ENCODE measurements at places on chromosomes 4 and X.

- no peak for DNase-seq
Observed at GRCh38 chr4:145839151-145839550, 99.5 kb downstream of the ZNF827 start.

- DNase-seq, result no peak
Observed at GRCh38 chr4:74118600-74119338, 19.8 kb upstream of the CXCL2 start.

- DNase-seq, result no peak
Observed at GRCh38 chrX:9131066-9131465, 97.1 kb upstream of the FAM9B start.

DNA sequence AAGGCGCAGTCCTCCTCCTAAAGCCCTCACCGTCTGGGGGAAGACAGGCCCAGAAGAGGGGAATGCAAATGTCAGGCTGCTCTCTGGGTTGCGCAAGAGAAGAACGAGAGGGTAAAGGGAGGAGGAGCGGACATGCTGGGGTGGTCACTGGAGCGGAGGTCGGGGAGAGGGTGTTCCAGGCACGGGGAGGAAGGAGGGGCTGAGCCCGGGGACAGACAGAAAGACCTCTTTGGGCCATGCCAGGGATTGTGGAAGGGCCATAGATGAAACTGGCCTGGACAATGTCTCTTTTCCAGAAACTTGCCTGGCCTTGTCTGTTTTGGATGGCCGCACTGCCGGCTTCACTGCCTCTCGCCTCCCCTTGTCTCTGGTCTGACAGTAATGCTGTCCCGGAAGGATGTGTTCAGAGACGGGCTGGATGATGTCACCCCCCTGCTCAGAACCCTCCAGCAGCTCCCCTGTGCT, 121.0 kb downstream of the SORCS2 start:
- DNase-seq, result no peak

- no peak for DNase-seq
Observed at GRCh38 chr4:42654631-42655268, 2.2 kb downstream of the ATP8A1 start.

GRCh38 chr4:184479516-184479950, 5.2 kb upstream of the IRF2 start:
- DNase-seq, result no peak

GRCh38 chrX:86023811-86024210, 23.5 kb downstream of the CHM start:
- DNase-seq, result no peak

GRCh38 chrX:1609762-1610161, 5.1 kb upstream of the ASMT start:
- no peak for DNase-seq

DNA sequence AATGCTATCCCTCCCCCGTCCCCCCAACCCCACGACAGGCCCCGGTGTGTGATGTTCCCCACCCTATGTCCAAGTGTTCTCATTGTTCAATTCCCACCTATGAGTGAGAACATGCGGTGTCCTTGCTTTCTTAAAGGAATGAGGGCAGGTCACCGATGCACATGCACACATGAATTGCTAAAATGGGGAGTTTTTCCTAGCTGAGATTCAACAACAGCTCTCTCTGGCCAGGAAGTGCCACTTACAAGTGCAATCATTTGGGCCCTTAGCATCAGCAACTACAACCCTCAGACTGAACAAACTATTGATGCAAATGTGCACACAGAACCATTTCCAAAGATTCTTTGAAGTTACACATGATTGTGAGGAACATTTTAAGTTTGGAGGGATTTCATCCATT, 95.7 kb upstream of the IQCM start:
- no peak for DNase-seq

GRCh38 chr4:94814237-94814636, 56.5 kb downstream of the BMPR1B start:
- no peak for DNase-seq

GRCh38 chrX:16484338-16484737, 165.6 kb upstream of the S100G start:
- no peak for DNase-seq

- DNase-seq, result peak; percentile 82
Observed at GRCh38 chr4:6423575-6423974, 48.8 kb downstream of the PPP2R2C start.

GRCh38 chr4:178941975-178942374, 1499.7 kb upstream of the AGA start:
- DNase-seq, result no peak

DNA sequence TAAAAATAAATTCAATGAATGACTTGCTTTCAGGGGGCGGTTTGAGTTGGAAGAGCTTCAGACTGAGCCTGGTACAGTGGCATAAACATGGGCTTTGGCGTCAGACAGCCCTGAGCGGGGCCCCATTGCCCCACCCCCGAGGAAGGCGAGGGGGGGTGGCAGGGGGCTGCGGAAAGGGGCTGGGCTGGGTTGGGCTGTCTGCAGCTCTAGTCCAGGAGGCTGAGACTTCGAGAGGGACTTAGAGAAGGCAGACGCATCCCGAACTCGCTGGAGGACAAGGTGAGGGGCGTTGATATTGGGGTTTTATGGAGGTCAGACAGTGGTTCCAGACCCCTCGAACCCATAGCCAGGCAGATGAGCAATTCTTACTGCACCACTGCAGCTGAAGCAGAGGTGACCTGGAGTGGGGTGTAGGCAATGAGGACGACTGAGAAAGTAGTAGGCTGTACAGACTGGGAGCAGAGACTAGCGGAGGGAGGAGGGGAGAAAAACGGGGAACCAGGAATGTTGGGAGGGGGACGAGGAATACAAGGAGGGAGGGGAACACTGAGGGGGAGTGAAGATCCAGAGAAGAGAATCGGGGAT, at the start of gene MAGED2:
Gene MAGED2, plus strand, starts transcription at position 222 of the 585 bp plus-strand sequence. CDS start 1,587 bp downstream, outside the sequence.
- DNase-seq, result peak; percentile 18

DNA sequence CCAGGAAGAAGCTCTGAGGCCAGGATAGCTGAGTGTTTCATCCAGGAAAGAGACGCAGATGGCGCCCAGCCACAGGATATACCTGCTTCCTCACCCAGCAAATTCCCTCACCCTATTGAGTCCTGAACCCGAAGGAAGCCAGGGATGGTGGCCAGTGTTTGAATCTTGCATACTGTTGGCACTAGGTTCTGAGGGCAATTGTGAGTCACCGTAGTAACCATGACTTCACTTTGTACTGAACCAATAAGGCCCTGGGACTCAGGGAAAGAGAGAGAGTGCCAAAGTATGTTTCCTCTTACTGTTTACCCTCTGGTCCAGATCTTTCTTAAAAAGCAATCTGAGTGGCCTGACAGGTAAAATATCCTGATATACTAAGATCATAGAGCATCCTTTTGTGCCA, 25.6 kb upstream of the SMIM10L2A start:
- no peak for DNase-seq

GRCh38 chr4:111943796-111944203, 201.5 kb upstream of the FAM241A start:
- peak; percentile 57 for DNase-seq

GRCh38 chrX:139058831-139059495, 347.4 kb upstream of the FGF13 start:
- no peak for DNase-seq

- DNase-seq, result peak; percentile 34
Observed at GRCh38 chr4:25441519-25442117, 64.6 kb downstream of the ANAPC4 start.

DNA sequence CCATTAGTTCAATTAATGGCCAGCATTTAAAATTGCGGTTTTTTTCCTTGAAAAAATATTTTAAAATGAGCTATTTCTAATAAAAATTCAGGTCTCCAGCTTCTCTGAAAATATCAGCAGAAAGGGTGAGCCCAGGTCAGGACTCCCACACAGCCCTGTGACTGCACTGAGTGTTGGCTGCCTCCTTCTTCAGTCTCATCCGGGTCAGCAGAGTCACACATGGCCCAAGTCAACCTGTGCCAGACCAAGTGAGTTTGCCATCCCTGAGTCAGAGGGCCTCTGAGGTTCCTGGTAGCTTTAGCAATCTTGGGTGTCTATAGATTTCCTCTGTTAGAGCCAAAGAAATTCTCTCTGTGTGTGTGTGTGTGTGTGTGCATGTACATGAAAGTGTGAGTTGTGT, 22.1 kb upstream of the MSX1 start:
- no peak for DNase-seq

DNA sequence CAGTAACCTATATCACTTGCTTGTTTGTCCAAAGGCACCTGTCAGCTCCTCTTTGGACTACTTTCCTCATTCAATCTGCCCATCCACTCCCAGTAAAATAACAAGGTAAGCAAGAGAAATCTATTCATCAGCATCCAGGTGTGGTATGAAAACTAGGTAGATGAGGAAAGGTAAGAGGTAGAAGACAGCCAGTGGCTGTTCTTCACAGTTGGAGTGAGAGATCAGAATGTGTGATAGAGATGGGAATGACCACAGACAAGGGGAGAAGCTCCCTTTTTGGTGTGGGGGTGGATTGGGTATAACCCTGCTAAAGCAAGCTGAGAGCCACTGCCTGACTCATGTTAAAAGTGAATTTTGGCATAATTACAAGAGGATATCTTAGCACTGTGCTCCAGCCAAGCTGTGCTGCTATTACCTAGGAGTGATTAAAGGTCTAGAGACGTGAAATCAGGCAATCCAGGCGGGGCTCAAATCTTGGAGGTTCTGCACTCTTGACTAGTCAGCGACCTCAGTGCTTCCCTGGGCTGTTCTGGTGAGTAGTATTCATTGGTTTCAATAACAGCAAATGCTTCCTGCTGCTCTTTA, 28.1 kb upstream of the RASL11B start:
- DNase-seq, result no peak

DNA sequence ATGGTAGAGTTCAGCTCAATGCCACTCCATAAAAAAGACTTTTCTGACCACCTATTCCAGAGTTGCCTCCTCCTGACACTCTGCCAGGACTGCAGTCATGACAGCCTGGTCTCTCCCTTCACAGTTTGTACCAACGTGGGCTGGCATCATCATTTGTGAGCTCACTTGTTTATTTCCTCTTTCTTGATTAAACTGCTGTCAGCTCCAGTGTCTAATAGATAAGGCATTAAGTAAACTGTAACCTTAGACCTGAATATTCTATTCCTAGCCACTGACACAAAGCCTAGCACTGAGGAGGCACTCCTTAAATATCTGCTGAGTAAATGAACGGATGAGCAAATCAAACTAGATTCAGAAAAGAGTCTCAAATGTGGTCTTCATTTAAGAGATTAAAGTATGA, 48.7 kb downstream of the DDX60 start:
- no peak for DNase-seq

GRCh38 chr4:78622253-78622979, 70.8 kb downstream of the ANXA3 start:
- DNase-seq, result no peak

GRCh38 chrX:28590396-28590795, 3.1 kb downstream of the IL1RAPL1 start:
- no peak for DNase-seq

DNA sequence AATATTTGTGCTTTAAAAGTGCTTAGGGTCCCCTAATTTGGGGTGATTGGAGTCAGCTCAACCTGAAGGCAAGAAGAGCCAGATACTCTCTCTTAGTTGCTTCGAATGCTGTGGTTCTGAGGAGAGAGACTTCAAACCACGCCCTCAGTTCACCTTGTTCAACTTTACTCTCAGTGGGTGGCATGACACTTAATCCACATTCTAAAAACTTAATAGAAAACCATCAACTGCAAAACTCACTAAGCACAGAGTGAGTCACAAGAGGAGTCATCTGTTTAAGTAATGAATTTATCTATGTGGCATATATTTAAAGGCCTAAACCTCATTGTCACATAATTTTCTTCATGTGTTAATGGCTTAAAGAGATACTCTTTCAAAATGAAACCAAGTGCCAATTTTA, 99.5 kb upstream of the SLC4A4 start:
- no peak for DNase-seq

- no peak for DNase-seq
Observed at GRCh38 chr4:124282301-124282898, 430.1 kb downstream of the ANKRD50 start.

DNA sequence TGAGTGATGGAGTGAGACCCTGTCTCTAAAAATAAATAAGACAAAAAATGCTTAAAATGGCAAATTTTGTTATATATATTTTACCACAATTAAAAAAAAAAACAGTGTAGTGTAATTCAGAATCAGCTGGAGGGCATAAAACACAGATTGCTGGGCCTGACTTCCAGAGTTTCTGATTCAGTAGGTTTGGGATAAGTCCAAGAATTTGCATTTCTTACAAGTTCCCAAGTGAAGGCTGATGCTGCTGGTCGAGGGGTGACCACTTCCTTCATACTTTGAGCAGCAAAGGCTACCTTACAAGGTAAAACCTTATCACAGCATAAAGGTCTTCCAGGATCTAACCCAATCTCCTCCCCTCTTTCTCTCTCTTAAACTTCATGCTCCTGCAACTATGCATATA, 40.7 kb downstream of the KLHL8 start:
- DNase-seq, result no peak

GRCh38 chr4:4344915-4345527, 41.9 kb upstream of the NSG1 start:
- DNase-seq, result peak; percentile 40

- DNase-seq, result no peak
Observed at GRCh38 chr4:76803522-76803921, 94.4 kb downstream of the SOWAHB start.

DNA sequence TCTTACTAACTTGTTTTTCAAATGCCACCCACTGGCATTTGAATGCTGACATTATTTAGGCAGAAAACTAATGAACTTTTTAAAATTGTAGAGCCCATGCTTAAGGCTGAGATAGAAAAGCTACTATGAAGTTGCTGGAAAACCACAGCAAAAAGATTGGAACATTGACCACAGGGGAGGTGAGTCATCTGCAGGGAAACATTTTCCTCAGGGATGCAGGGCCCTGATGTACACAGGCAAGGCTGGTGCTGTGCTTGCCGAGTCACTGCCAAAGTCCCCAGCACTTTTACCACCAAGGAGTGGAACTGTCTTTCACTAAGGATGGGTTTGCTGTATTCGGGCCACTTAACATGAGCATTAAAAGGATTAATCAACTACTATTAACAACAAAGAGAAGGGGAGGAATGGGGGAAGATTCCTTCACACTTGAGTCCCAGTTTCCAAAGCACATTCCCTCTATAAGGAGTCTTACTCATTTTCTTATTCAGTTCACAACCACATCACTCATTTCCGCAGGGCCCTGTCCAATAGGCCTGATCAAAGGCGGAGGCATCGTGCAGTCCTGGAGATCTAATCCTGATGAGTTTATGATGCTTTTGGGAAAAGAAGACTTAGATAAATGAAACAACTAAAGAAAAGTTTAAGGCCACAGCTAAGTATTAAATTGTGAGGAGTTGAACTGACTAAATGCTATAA, 202.9 kb upstream of the NPY2R start:
- DNase-seq, result no peak

DNA sequence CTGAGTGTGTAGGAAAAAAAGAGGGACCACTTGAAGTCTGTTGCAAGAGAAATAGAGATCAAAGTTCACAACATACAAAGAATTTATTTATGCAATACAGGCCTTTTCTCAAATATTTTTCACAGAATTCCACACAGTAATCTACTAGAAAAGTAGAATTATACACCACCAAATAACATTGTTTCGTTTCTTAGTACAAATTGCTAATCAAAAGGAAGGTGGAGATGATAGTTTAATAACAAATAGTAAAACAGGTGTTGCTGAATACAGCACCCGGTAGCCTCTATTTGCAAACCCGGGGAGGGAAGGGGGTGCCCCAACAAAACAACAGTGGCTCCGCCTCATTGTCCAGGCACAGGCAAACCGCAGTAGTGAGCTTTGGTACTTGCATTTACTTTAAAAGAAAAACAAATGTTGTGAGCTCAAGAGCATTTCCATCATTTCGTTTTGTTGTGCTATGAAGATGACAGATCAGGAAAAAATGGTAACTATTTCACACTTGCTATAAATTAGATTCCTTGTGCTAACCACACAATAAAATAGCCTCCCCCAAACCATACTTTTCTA, 186.4 kb downstream of the DCLK2 start:
- no peak for DNase-seq

- DNase-seq, result peak; percentile 37
Observed at GRCh38 chr4:115851918-115852766, 738.7 kb upstream of the NDST4 start.

All from GM10248 (cell line).